A549 treated with GW870086 at 1 μM for 4 hours (cell line): ENCODE measurements at places on chromosomes 6 and 20. TPM values are rescaled to one million over a fixed set of nuclear protein-coding genes. Genes with fewer than 3 reads are reported as not detected.

Gene NKAIN4
- 5.2 to 8.2 TPM (median 6.0 TPM) in 5 replicates for total RNA-seq

Gene CST4
- not detected in 5 replicates for total RNA-seq

Gene NRSN1
- not detected in 5 replicates for total RNA-seq

Gene AFDN
- 14.2 to 21.1 TPM (median 18.7 TPM) in 5 replicates for total RNA-seq

Gene AURKA
- 99.1 to 112 TPM (median 106 TPM) in 5 replicates for total RNA-seq

Gene CST3
- 267 to 420 TPM (median 398 TPM) in 5 replicates for total RNA-seq

Gene SUMO4
- not detected in 5 replicates for total RNA-seq

Gene CUL9
- total RNA-seq: 5.6 to 10.0 TPM (median 8.2 TPM) in 5 replicates

Gene EEF1A2
- 140 to 176 TPM (median 147 TPM) in 5 replicates for total RNA-seq

Gene SOX18
- total RNA-seq: 1.7 to 2.6 TPM (median 2.2 TPM) in 5 replicates

Gene CD109
- 36.3 to 70.4 TPM (median 59.2 TPM) in 5 replicates for total RNA-seq

Gene IRF4
- total RNA-seq: 0.19 to 0.65 TPM (median 0.21 TPM) in 5 replicates

Gene COL21A1
- 0.51 to 2.4 TPM (median 0.76 TPM) in 5 replicates for total RNA-seq

Gene LAMA4
- total RNA-seq: 0.75 to 1.9 TPM (median 1.4 TPM) in 5 replicates

Gene C20orf141
- total RNA-seq: 0.46 to 0.96 TPM (median 0.50 TPM) in 3 of 5 replicates, not detected in the others
